ENCODE measurements at places on chromosomes 13 and 19. TPM values are rescaled to one million over a fixed set of nuclear protein-coding genes. Genes with fewer than 3 reads are reported as not detected.

ZNF575 gene
- 2.6 TPM for total RNA-seq

NLRP5 gene
- total RNA-seq, result not detected

AZU1 gene
- total RNA-seq, result 0.41 TPM

ZNF763 gene
- 4.8 TPM for total RNA-seq

TEX101 gene
- not detected for total RNA-seq

GRCh38 chr13:113120300-113121182 is 2.1 kb upstream of the F10 start:
- peak; percentile 60 for DNase-seq

DNA sequence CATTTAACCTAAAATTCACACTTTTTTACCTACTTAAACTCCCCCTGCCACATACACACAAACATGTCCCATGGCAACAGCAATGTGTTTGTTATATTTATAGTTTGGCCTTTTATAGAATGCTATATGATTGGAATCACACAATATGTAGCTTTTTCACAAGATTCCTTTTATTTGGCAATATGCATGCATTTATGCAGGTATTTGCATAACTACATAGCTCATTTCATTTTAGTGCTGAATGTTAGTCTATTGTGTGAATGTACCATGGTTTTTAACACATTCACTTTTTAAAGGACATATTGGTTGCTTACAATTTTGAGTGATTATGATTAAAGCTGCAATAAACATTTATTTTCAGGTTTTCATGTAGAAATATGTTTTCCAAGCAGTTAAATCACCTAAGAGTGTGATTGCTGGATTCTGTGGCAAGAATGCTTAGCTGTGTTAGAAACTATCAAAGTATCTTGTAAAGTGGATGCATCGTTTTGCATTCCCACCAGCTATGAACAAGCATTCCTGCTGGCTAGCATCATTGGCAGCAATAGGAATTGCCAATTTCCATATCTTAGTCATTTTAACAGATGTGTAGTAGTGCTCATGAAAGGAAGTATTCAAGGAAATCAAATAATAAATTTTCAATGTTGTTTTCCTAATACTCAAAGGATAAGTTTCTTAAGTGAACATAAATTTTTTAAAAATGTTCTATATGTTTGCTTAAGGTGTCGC is 557.0 kb downstream of the SLITRK1 start:
- DNase-seq, result no peak

GRCh38 chr13:30479883-30480219 is 14.1 kb upstream of the HMGB1 start:
- no peak for DNase-seq

DNA sequence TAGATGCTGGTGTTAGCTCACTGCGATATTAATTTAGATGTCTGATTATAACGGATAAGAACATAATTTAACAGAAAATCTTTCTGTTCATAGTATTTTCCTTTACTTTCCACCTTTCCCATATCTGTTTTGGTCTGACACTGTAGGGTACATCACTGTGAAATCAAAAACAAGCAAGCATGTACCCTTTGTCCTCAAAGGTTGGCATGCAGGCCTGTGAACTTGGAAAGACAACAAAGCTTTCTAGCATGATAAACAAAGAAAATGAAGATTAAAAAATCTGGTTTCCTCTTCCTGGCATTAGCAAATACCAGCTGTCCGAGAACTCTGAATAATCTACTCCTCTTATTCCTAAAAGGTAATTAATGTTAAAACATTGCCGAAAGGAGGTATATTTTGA is 31.6 kb downstream of the THSD1 start:
- DNase-seq, result no peak

DNA sequence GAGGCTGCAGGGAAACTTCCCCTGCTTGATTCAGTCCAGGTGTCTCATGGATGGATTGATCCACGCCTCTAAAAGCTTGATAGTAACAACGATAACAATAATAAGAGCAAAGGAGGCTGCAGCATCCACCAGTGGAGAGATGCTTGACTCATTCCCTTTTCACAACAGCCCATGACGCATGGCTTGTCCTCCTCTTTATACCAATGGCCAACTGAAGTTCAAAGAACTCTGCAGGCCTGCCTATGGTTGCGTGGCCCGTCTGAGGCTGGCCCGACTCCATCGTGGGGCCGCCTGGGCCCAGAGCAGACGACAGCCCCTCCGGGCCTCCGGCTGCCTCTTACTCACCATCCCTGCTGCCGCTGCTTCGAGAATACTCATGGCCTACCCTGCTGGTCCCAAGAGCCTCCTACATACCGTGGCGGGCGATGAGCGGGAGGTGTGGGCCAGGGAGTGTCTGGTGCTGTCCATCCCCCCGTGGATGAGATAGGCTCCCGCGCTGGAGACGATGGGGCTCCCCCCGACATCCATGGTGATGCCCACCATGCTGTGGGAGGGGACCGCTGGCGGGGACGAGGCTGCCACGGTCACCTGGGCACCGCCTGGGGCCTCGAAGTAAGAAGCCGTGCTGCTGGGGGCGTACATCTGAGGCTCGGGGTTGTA is 61.8 kb upstream of the RANBP3 start:
- DNase-seq, result peak; percentile 68

DNA sequence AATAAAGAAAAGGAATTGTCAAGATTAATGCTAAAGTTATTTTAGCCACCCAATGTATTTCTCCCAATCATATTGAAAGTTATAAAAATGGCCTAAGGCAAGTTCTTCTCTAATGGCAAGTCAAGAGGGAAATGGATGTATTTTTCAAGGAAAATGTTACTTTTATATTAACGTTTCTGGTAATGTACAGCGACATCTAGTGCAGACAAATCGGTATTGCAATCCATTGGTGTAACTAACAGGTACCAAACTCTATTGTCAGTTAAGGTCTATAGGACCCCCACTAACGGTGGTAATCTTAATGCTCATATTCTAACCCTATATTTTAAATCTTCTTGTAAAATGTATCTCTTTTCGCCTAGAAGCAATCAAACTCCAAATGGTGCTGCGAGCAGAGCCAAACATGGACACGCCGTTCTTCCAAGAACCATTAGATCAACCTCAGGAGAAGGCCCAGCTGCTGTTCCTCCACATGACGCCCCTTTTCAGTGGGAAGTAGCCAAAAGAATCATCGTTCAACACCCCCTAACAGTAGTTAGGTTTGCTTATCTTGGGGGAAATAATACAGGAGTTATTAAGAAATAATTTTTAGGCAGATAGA is 98.5 kb upstream of the PABPC3 start:
- no peak for DNase-seq

- no peak for DNase-seq
Observed at GRCh38 chr13:82772816-82773215, 1109.5 kb downstream of the SLITRK1 start.

DNA sequence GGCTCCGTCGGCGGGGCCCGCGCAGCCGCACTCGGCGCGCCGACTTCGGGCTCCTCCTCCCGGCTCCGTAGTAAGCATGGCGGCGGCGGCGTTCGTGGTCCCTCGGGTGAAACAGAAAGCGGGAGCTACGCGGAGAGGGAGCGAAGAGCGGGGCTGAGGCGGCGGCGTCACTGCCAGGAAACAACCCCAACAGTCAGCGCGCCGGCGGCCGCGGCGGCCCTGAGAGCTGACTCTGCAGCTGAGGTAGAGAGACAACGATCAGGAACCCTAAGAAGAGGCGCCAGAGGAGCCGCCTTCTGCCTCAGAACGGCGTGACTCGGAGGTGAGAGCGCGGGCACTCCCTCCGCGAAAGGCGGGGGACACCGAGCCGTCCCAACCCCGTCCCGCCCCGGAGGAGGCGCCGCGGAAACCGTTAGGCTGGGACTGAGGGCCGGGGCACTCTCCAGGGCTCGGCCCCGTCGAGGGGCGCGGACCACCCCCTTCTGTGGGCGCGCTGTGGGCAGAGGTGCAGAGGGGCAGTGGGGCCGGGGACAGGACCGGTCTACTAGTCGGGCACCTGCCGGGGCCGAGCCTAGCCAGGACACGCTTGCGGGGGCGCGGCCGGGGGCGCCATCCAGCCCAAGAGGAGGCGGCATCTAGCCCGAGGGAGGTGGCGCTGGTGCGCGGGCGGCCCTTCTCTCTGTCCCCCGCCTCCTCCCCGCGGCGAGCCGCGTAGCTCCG is at the start of gene FNDC3A:
Gene FNDC3A, plus strand, starts transcription at position 57 of the 720 bp plus-strand sequence. CDS start 30,279 bp downstream, outside the sequence.
- peak; percentile 84 for DNase-seq
